ENCODE measurements at places on chromosomes 7 and 10.

DNA sequence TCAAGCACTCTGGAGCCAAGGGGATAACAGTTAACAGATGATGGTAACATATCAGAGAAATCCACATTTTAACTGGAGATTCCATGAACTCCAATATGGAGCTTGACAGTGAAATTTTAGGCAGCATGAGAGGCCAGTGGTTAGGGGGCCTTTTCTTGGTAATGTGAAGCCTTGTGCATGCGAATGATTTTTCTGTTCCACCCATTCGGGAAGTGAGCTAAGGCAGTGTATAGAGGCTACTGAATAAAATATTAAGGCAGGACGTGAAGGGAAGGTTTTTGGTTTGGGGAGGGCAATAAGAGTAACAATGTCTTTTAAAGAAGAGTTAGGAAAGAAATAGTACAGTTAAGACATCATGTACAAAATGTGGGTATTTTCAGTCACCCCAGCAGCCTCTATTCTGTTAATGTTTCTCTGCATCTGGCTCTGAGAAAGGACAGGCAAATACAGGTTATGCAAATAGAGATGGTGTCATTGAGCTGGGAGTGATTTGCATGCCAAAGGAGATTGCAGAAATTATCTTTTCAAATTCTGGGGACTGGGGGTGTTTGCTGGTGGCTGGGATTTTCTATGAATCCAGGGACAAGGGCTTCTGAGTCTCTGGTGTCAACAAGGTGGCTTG, 6.8 kb upstream of the TAS2R60 start:
- DNase-seq, result no peak

DNA sequence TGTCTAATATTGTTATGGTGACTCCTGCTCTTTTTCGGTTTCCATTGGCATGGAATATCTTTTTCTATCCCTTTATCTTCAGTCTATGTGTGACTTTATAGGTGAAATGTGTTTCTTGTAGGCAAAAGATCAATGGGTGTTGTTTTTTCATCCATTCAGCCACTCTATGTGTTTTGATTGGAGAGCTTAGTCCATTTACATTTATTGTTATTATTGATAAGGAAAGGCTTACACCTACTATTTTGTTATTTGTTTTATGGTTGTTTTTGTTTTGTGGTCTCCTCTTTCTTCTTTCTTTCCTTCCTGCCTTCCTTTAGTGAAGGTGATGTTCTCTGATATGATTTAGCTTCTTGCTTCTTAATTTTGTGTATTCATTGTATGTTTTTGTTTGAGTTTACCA, 414.3 kb downstream of the ADRA2A start:
- DNase-seq, result no peak

DNA sequence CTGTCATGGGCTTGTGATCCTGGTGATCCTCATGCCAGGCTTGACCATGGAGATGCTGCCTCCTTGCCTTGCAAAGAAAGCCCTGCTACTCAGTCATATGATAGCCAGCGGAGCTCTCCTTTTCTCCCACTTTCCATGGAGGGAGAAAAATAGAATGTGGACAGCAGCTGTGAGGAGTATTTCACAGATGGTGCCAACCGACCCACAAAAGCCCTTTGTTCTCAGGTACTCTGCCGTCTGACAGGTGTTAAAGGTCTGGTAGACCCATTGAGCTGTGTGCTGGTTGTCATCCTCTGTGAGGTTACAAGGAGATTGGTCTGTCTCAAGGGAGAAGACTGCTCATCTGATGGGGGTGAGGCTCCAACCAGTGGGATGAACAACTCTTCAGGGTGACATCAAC, 29.5 kb upstream of the COBL start:
- no peak for DNase-seq

DNA sequence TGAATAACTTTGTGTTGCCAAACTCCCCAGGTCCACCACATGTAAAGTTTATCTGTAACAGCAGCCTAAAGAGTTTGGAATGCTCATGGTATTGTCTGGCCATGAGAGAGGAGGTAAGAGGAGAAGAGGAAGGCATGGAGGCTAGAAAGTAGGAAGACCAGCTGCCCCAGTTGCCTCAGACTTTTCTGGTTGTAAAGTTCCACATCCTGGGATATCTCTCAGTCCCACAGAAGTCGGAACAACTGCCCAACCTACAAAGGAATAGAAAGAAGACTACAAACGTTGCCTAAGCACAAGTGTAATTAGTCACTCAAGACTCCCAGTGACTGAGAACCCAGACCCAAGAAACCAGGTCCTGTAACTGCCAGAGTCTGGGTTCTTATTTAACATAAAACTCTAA, 47.3 kb downstream of the CREB3L2 start:
- no peak for DNase-seq

- no peak for DNase-seq
Measured at GRCh38 chr7:45292481-45292880, 134.9 kb downstream of the RAMP3 start.
